ENCODE measurements at places on chromosomes 2 and 18. TPM values are rescaled to one million over a fixed set of nuclear protein-coding genes. Genes with fewer than 3 reads are reported as not detected.

PSMA8 gene
- not detected for total RNA-seq

RUFY4 gene
- not detected for total RNA-seq

ALPP gene
- total RNA-seq = not detected

EML6 gene
- 0.63 TPM for total RNA-seq

PUS10 gene
- 7.5 TPM for total RNA-seq

KCNG3 gene
- not detected for total RNA-seq

PLEKHH2 gene
- total RNA-seq = 0.28 TPM

DPP4 gene
- total RNA-seq = 5.0 TPM

ABCA12 gene
- total RNA-seq = not detected

SNTG2 gene
- total RNA-seq = not detected

CABYR gene
- 1.6 TPM for total RNA-seq

CIB4 gene
- not detected for total RNA-seq

SETBP1 gene
- 0.38 TPM for total RNA-seq

RAB27B gene
- total RNA-seq = 3.5 TPM

CDKL4 gene
- total RNA-seq = 0.81 TPM

CELF4 gene
- not detected for total RNA-seq

MALL gene
- 21.3 TPM for total RNA-seq

TEX44 gene
- not detected for total RNA-seq

TMEM17 gene
- 0.47 TPM for total RNA-seq

NAT8 gene
- not detected for total RNA-seq

CHRNG gene
- not detected for total RNA-seq

INHBB gene
- total RNA-seq = 2.4 TPM

REEP1 gene
- total RNA-seq = 0.09 TPM

SERPINB10 gene
- 0.09 TPM for total RNA-seq

CFAP65 gene
- under 0.01 TPM for total RNA-seq

TNFAIP6 gene
- 1.8 TPM for total RNA-seq

ESPNL gene
- not detected for total RNA-seq

MOGAT1 gene
- total RNA-seq = not detected

ST8SIA5 gene
- total RNA-seq = under 0.01 TPM

CCBE1 gene
- 1.5 TPM for total RNA-seq

SOX11 gene
- not detected for total RNA-seq

TTR gene
- total RNA-seq = not detected
